Psoas muscle (tissue), 8 donors: ENCODE measurements at places on chromosomes 13 and 19. TPM values are rescaled to one million over a fixed set of nuclear protein-coding genes. Genes with fewer than 3 reads are reported as not detected.

The MEIS3 gene
- 1.6 TPM for total RNA-seq

The CNN1 gene
- total RNA-seq: 11.9 TPM

The ZNF433 gene
- total RNA-seq: 2.7 TPM

The SKA3 gene
- 1.5 TPM for total RNA-seq

GRCh38 chr13:35888457-35888883 is 242.7 kb downstream of the DCLK1 start:
- no peaks in the 10 kb centered on the region for H3K4me1 ChIP-seq
- no peak for DNase-seq
- no peaks in the 10 kb centered on the region for H3K36me3 ChIP-seq
- H3K27ac ChIP-seq: no peak overlapping the region

- no peak overlapping the region for H3K27ac ChIP-seq
- H3K4me1 ChIP-seq: no peaks in the 10 kb centered on the region
- no peaks in the 10 kb centered on the region for H3K27me3 ChIP-seq
- H3K36me3 ChIP-seq: no peaks in the 10 kb centered on the region
- no peak overlapping the region for H3K4me3 ChIP-seq
These were observed 51.6 kb downstream of the ZNF146 start for GRCh38 chr19:36266375-36266961.

GRCh38 chr19:34664168-34664567 is 12.8 kb downstream of the SCGB2B2 start:
- peak; percentile 68 for DNase-seq
- no peaks in the 10 kb centered on the region for H3K36me3 ChIP-seq
- no peak overlapping the region for H3K27ac ChIP-seq
- H3K4me3 ChIP-seq: no peak overlapping the region

GRCh38 chr19:18388100-18388959 is 2.4 kb downstream of the GDF15 start:
- peak overlapping the region; percentile 50 for H3K27ac ChIP-seq
- H3K4me1 ChIP-seq: peaks cover 8% of the 10 kb centered on the region
- peak overlapping the region; percentile 59 for H3K4me3 ChIP-seq
- peaks cover 6% of the 10 kb centered on the region for H3K27me3 ChIP-seq
- DNase-seq: peak; percentile 84
- H3K36me3 ChIP-seq: no peaks in the 10 kb centered on the region

- H3K27ac ChIP-seq: no peak overlapping the region
- H3K4me1 ChIP-seq: no peaks in the 10 kb centered on the region
- DNase-seq: no peak
- H3K4me3 ChIP-seq: no peak overlapping the region
- peaks cover 11% of the 10 kb centered on the region for H3K27me3 ChIP-seq
These were observed 15.0 kb downstream of the PRODH2 start for GRCh38 chr19:35797663-35798062.

GRCh38 chr19:3646336-3647092 is 19.9 kb upstream of the CACTIN start:
- H3K27me3 ChIP-seq: no peaks in the 10 kb centered on the region
- no peak for DNase-seq
- no peak overlapping the region for H3K27ac ChIP-seq
- H3K4me3 ChIP-seq: no peak overlapping the region
- peaks cover 6% of the 10 kb centered on the region for H3K4me1 ChIP-seq

DNA sequence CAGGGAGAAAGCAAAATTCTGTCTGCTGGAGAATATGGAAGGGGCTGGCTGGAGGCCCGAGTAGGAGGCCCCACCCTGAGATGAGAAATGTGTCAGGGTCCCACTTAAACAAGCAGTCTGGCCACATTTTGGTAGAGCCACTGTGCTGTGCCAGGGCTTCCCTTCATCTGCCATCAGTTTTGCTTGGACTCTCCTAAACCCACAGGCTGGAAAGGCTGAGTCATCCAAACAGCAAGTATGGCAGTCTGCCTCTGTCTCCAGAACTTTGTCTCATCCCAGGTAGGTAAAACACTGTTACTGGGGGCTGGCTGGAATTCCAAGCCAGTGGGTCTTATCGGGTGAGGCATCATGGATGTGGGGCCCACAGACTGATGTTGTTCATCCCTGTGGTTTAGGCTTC is 1390.6 kb downstream of the UQCRFS1 start:
- no peaks in the 10 kb centered on the region for H3K27me3 ChIP-seq
- H3K4me1 ChIP-seq: no peaks in the 10 kb centered on the region
- DNase-seq: no peak
- H3K36me3 ChIP-seq: no peaks in the 10 kb centered on the region
- H3K4me3 ChIP-seq: no peak overlapping the region
